Breast epithelium (tissue), 4 donors: ENCODE measurements at places on chromosomes 12 and 14. TPM values are rescaled to one million over a fixed set of nuclear protein-coding genes. Genes with fewer than 3 reads are reported as not detected.

Gene MBD6
- total RNA-seq, result 26.1 TPM

Gene ACRBP
- 0.59 TPM for total RNA-seq

Gene RNASE1
- 303 TPM for total RNA-seq

DNA sequence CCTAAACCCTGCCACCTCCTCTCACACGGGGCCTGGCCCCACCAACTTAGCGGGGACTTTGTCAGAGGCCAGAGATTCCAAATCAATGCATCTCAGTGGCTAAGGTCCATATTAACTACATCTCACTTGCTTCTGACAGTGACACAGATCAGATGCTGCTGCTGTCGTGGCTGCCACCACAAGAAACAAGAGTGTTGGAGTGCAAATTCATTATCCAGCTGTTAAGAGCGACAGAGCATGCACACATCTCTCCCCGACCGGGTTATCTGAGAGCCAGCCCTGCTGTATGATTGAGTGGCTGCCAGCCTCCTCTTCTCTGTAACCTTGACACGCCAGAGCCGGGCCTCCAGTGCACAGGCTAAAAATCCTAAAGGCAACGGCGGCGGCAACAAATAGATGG, 40.2 kb downstream of the SPRING1 start:
- DNase-seq, result no peak

GRCh38 chr12:75900781-75901254, 130.8 kb downstream of the PHLDA1 start:
- no peak for DNase-seq

DNA sequence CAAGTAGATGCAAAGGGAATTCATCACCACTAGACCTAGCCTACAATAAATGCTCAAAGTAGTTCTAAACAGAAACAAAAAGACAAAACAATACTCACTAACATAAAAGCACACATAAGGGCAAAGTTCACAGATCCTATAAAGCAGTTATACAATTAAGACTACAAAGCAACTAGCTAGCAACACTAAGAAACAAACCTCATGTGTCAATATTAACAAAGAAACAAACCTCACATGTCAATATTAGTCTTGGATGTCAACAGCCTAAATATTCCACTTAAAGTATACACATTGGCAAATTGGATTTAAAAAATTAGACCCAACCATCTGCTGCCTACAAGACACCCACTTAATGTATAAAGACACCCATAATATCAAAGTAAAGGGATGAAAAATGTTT, 152.7 kb downstream of the KCNK10 start:
- DNase-seq, result no peak

DNA sequence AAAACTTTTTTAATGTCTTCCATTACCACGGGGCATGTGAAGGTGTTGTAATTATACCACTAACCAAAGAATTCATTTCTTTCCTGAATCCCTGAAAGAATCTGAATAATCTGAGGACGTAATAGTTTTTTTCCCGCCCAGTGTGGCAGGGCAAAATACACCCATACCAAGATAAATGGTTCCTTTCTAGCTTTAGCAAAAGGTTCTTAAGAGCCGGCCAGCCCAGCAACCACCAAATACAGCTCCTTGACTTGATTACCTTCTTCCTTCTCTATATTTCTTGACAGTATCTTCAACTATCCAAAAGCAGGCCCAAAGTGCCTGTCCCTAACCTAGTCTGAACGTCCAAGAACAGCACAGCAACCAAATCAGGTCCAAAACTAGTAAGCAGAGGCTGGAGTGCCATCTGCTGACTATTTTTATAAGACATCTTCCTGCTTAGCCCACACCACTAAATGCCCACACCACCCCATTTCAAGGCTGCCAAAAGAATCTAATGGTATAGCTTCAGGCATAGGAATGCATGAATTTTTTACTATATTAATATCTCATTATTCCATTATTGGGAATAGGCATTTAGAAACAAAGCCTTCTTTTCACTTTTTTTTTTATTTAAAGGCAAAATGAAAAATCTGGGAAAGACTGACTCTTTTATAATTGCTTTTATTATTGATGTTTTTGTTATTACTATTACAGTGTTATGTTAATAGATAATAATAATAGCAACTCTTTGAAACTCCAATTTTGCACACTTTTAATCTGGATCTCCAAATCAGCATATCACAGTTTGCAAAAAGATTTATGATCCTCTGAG, 524.4 kb downstream of the MED13L start:
- peak; percentile 48 for DNase-seq

DNA sequence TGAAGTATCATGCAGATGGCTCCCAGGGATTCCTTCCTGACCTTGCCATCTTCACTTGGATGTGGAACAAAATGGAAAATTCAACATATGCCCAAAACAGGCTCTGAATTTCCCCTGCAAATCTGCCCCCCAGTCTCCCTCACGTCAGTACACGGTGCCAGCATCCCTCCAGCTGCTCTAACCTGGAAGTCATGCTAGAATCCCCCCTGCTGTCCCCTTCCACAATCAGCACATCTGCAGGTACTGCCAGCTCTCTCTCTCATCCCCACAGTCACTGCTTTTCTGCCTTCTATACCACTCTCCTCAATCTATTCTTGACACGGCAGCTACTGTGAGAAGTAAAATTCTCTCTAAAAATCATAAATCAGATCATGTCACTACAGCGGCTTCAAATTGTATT, 21.6 kb downstream of the GALNT6 start:
- no peak for DNase-seq
